T-helper 17 cell (primary cell): ENCODE measurements at places on chromosomes 3 and 15. TPM values are rescaled to one million over a fixed set of nuclear protein-coding genes. Genes with fewer than 3 reads are reported as not detected.
A peak's percentile ranks its signal among the peaks of the same experiment; 100 is the strongest.

DNA sequence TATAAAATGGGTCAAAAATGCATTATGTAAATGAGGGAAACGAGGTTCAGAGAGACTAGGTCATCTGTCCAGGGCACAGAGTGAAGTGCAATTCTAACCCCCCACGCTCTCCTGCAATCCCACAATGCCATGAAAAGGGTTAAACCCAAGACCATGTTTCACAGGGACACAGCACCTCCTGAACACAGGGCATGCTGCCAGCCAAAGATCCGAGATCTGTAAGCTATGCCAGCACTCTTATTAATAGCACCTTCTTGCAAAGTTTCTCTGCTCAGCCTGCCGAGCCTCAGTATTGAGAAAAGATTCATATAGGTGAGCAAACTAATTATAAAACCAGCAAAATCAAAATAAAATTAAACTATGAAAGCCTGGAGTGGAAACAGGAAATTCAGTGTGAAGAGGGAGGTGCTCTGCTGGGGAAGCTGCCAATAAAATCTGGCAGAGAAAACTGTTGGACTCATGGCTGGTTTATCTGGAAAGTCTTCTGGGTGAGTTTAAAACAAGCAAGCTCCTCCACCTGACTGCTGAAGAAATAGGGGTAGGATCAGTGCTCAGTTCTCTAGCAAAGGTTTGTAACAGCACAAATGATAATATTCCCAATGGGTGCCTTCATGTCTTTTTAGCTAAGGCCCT is 50.3 kb downstream of the LRIG1 start:
- H3K27me3 ChIP-seq = no peaks in the 10 kb centered on the region
- H3K4me3 ChIP-seq = no peak overlapping the region
- DNase-seq = no peak
- peaks cover 22% of the 10 kb centered on the region for H3K4me1 ChIP-seq
- H3K27ac ChIP-seq = no peak overlapping the region
- peaks cover 8% of the 10 kb centered on the region for H3K36me3 ChIP-seq

Gene ROPN1
- not detected for total RNA-seq

DNA sequence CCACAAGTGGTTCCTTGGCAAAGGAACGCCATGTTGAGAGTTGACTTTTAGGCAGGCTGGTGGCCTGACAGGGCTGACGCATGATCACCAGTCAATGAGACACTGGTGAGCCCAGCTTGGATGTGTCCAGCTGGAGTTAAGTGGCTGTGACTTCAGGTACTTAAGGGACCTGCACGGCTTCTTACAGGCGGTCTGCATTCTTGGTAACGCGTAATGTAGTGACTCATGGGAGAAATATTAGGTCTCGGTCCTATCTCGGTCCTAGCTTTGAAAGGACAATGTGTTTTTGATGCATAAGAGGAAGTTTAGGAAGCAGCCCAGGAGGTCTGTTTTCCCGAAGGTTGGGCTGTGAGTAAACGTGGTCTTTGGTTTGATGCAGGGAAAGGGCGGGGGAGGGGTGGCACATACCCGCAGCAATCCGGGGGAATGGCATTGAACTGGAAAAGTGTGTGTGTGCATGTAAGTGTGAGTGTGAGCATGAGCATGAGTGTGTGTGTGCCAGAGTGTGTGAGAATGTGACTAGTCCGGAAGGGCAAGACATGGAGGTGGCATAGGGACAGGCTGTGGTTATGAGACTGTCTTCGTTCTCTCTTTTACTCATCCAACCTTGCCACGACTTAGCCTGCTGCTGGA is 55.3 kb downstream of the FAM43A start:
- H3K27ac ChIP-seq = no peak overlapping the region
- H3K27me3 ChIP-seq = peaks cover 56% of the 10 kb centered on the region
- H3K36me3 ChIP-seq = no peaks in the 10 kb centered on the region
- no peaks in the 10 kb centered on the region for H3K4me1 ChIP-seq
- no peak overlapping the region for H3K4me3 ChIP-seq

GRCh38 chr3:141707741-141708203 is 30.3 kb upstream of the RNF7 start:
- no peaks in the 10 kb centered on the region for H3K27me3 ChIP-seq
- no peak overlapping the region for H3K27ac ChIP-seq
- peaks cover 3% of the 10 kb centered on the region for H3K4me1 ChIP-seq
- no peak overlapping the region for H3K4me3 ChIP-seq
- DNase-seq = no peak

DNA sequence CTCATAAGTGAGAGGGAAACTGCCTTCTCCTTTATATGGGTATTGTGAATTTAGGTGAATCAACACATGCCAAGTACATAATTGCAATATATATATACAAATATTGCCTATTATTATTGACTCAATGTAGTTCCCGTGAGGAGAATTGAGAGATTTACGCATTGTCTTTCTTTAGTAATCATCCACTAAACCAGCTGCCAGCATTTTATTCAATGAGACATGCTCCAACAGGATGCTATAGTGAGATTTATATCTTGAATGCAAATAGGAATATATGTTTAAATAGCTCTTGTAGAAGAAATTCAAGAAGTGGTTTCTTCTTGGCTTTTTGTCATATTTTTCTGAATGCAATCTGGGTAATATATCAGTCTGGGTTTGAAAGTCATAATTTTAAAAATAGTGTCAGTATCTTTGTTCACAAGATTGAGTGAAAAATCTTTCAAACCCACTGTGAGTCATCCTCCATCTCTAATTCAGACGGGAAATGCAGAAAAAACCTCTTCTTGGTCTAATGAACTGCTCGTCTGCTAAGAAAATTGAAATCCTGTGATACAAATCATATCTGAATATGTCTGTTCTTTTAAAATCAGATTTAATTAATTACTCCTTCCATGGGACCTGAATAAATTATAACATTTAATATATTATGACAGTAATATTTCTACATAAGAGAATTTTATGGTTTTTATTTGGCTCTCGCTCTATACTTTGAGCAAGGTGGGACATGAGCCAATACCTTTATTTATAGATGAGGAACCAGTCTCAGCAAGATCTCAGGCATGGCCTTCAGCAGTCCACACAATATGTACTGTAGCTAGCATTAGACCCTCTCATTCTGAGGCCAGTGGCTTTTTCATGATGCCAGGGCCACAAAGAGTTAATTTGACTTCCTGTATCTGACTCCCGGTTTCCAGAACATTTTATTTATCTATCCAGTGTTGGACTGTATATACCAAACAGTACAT is 516.0 kb downstream of the GABRG3 start:
- H3K27me3 ChIP-seq = no peaks in the 10 kb centered on the region
- no peak overlapping the region for H3K27ac ChIP-seq
- H3K4me1 ChIP-seq = no peaks in the 10 kb centered on the region
- DNase-seq = no peak
- H3K4me3 ChIP-seq = no peak overlapping the region
- H3K36me3 ChIP-seq = no peaks in the 10 kb centered on the region

DNA sequence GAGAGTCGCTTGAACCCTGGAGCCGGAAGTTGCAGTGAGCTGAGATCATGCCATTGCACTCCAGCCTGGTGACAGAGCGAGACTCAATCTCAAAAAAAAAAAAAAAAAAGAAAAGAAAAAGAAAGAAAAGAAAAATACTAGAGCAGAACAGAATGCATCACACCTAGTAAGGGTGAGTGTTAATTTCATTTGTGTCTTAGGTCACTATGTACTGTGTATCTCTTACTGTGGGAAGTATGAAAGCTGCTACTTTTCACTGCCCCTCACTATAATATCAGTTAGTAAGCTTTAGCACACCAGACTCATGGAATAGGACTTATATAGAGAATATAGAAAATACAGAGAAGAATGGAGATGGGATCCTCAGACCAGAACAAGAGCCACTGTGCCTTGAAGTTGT is 45.9 kb upstream of the RASA2 start:
- no peak for DNase-seq
- H3K27me3 ChIP-seq = no peaks in the 10 kb centered on the region
- peaks cover 6% of the 10 kb centered on the region for H3K36me3 ChIP-seq

DNA sequence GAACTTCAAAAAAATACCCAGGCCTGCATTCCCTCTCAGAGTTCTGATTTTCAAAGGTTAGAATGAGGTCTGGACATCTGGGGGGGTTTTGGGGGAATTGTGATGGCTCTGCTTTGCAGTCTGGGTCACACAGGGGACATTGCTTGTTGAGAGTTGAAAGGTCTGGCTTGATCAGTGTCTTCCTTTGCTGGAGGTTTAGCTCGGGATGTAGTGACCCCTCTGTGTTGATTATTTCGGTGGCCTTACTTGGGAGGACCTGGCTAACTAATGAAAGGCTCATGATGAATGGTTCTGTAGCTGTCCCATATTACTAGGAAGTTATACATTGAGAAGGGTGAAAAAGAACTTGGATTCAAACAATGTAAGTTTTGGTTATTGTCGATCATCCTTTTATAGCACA is 23.7 kb downstream of the TPM1 start:
- no peak overlapping the region for H3K4me3 ChIP-seq
- no peak for DNase-seq
- peaks cover 16% of the 10 kb centered on the region for H3K36me3 ChIP-seq
- peaks cover 4% of the 10 kb centered on the region for H3K4me1 ChIP-seq
- H3K27ac ChIP-seq = no peak overlapping the region

GRCh38 chr3:133890972-133891644 is 4.6 kb downstream of the RAB6B start:
- DNase-seq = no peak
- H3K36me3 ChIP-seq = peaks cover 2% of the 10 kb centered on the region
- no peak overlapping the region for H3K4me3 ChIP-seq
- H3K27me3 ChIP-seq = peaks cover 45% of the 10 kb centered on the region

Gene SLC51B
- total RNA-seq = not detected

DNA sequence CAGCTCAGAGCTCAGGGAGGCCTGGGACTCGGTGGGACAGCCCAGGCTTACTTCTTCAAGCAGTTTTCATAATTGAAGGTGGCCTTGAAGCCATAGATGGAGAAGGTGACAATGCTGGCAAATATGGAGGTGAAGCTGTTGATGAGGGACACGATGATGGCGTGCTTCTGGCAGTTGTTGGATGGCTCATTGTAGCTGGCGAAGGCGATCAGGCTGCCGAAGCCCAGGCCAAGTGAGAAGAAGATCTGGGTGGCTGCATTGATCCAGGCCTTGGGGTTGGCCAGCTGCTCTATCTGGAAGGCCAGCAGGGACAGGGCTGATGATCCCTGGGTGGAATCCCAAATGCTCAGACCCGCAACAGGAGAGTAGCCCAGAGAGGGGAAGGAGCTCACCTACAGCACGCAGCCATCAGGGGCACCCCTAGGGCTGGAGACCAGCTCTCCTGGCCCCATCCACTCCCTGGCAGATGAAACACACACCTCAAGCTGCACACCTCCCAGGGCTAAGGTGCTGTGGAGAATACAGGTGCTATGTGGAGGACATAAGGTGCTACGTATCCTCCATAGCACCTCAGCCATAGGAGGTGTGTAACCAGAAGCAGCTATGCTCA is 25.1 kb downstream of the SLC6A20 start:
- no peak for DNase-seq
- H3K36me3 ChIP-seq = no peaks in the 10 kb centered on the region
- H3K4me3 ChIP-seq = no peak overlapping the region
- H3K27ac ChIP-seq = no peak overlapping the region

DNA sequence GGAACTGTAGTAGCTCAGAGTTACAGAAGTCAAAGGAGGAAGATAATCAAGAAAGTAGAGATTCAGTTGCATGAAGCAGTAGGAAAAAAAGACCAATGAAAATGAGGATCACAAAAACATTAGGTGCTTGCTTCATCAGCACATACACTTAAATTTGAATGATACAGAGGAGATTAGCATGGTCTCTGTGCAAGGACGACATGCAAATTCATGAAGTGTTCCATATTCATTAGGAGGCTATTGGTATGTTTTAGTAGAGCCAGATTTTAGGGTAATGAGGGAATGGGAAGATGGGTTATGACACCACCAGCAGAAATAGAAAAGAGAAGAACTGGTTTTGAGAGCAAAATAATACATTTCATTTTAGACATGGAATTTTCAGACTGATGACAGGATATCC is 21.0 kb upstream of the TTC14 start:
- H3K4me3 ChIP-seq = no peak overlapping the region
- H3K27me3 ChIP-seq = peaks cover 44% of the 10 kb centered on the region
- no peaks in the 10 kb centered on the region for H3K4me1 ChIP-seq
- H3K27ac ChIP-seq = no peak overlapping the region
- H3K36me3 ChIP-seq = no peaks in the 10 kb centered on the region
- no peak for DNase-seq

DNA sequence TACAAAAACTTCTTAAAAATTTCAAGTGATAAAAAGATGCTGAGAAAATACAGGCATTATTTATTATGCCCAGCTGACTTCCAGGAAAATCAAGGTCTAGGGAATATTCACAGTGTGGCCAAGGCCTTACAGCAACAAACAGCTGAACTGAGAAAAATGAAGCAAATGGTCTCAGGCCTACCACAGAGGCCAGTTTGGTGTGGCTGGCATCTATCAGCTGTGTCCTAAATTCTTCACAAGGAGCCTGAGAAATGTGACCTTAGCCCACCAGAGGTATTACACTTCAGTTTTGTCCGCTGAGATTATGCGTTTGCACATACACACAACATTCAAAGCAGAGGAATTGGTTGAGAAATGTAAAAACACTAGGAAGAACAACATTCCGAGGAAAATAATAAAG is 77.4 kb downstream of the ANP32A start:
- DNase-seq = no peak
- H3K36me3 ChIP-seq = peaks cover 3% of the 10 kb centered on the region
- peaks cover 13% of the 10 kb centered on the region for H3K27me3 ChIP-seq
- H3K4me1 ChIP-seq = no peaks in the 10 kb centered on the region

DNA sequence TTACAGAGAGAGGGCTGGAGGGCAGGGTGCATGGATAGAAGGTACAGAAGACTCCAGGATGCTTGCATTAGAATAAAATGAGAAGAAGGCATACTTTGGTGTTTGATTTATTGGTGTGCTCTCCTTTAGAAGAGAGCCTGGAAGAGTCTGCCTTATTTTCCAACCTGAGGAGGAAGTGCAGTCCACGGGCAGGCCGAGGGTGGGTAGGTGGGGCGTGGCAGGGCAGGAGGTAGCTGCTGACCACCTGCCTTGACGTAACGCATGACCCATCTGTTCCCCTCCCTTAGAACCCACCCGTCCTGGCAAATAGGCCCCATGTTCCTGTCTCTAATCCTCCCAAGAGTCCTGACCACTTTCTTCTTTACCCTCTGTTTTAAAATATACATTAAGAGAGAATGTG is 222.3 kb upstream of the LYSMD4 start:
- peaks cover 50% of the 10 kb centered on the region for H3K27me3 ChIP-seq
- no peak for DNase-seq
- H3K4me1 ChIP-seq = peaks cover 8% of the 10 kb centered on the region
- no peak overlapping the region for H3K4me3 ChIP-seq
- H3K27ac ChIP-seq = no peak overlapping the region

DNA sequence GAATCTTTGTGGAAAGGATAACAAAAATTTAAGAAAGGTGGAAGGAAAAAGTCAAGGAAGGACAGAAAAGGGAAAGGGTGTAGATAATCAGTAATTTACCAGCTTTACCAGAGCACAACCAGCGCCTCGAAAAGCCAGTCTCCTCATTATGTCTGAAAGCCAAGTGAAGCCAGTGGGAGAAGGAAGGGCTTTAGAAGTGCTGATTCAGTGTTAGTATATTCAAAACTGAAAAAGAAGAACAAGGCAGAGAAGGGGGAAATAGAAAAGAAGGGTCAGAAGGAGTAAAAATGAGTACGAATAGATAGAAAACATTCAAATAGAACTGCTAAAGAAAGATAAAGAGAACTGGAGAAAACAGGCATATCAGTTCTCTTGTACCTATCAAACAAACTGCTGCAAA is 4.1 kb downstream of the PBRM1 start:
- H3K27ac ChIP-seq = peak overlapping the region; percentile 39
- H3K4me1 ChIP-seq = peaks cover 41% of the 10 kb centered on the region
- H3K27me3 ChIP-seq = no peaks in the 10 kb centered on the region

Gene ADAM10
- 142 TPM for total RNA-seq
